ENCODE measurements at places on chromosomes 2 and 18. TPM values are rescaled to one million over a fixed set of nuclear protein-coding genes. Genes with fewer than 3 reads are reported as not detected.

GRCh38 chr2:190841707-190842505 lies 38.7 kb upstream of the GLS start:
- no peak for DNase-seq

The SFTPB gene
- not detected for total RNA-seq

The VAMP5 gene
- 8.9 TPM for total RNA-seq

The LRRTM1 gene
- 0.10 TPM for total RNA-seq

- DNase-seq, result no peak
Observed at GRCh38 chr2:24793761-24794435, 673 bp downstream of the CENPO start.

The VWA3B gene
- not detected for total RNA-seq

DNA sequence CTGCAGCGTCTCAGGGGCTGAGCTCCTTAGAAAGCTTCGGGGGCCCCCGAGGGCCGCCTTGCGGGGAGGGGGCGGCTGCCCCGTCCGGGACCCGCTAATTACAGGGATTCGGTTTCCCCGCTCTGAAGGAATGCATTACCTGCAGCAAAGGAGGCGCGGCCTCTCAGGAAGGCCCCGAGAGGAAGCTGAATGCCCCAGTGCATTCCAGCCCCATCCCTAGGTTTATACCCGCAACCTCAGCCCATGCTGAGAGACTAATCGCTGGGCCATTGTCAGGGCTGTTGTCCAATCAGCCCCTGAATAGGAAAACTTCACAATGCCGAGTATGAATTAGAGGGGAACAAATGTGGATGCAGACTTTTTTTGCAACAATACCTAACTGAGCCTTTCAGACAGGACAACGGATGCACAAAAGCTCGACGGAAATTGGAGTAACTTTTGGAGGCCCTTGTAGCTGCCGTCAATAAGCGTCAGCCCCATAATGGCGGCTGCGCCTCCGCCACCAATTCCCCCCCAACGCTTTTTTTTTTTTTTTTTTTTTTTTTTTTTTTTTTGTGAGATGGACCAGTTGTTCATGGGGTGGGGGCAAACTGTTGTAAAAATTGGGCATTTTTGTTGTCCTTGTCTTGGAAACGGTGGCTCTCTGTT lies 138.6 kb upstream of the SIX3 start:
- no peak for DNase-seq

DNA sequence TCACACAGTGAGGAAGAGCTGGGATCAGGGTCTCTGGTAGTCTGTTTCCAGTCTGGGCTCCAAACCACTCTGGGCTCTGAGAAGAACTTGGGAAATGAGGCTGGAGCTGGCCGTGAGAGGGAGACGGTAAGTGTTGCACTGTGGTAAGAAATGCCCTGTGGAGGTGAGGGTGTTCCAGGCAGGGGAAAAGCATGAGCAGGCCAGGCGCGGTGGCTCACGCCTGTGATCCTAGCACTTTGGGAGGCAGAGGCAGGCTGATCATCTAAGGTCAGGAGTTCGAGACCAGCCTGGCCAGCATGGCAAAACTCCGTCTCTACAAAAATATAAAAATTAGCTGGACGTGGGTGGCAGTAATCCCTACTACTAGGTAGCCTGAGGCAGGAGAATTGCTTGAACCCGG lies 14.3 kb upstream of the DES start:
- DNase-seq, result no peak

DNA sequence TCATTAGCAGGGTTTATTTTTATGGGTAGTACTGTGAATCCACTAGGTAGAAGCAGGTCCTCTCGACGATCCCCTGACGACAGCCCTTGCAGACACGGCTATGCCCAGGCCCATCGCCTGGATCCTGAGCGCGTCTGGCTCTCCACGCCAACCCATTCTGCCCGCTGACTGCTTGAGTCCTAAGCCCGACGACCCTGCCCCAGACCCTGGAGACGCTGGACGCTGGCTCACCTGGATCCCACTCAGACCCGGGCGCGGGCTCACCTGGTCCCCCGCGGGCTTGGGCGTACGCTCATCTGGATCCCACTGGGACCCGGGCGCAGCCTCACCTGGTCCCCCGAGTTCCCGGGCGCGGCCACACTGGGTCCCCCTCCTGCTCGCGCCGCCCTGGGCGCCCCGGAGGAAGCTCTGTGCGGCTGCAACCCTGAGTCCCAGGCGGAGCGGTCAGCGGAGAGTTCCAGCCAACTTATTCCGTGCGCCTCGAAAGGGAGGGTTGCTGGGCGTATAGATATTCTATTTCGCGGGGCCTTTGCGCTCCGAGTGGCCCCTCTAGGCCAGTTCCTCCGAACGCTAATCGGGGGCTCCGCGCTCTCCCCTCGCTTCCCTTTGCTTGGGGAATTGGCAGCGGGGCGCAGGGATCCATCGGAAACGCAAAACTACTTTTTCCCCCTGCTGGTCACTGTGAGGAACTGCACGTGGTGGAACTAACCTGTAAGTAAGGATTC lies 22.4 kb upstream of the RMP24 start:
- peak; percentile 37 for DNase-seq

- no peak for DNase-seq
Observed at GRCh38 chr2:152431370-152432098, 96.6 kb downstream of the FMNL2 start.

DNA sequence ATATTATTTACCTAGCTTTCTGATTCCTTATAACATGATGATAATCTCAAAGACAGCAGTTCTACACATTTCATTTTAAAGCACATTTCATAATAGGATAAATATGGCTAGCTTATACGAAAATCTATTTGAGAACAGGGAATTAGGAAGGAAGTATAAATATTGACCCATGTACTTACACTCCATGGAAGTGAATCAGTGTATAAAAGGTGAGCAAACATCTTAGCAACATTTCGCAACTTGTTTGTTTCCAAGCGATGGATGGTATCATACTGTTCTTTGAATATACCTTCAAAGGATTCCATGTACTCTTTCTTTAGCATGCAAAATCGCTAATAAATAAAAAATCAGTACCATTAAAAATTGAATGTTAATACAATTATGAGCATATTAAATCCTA lies 53.1 kb downstream of the CWC22 start:
- DNase-seq, result no peak

DNA sequence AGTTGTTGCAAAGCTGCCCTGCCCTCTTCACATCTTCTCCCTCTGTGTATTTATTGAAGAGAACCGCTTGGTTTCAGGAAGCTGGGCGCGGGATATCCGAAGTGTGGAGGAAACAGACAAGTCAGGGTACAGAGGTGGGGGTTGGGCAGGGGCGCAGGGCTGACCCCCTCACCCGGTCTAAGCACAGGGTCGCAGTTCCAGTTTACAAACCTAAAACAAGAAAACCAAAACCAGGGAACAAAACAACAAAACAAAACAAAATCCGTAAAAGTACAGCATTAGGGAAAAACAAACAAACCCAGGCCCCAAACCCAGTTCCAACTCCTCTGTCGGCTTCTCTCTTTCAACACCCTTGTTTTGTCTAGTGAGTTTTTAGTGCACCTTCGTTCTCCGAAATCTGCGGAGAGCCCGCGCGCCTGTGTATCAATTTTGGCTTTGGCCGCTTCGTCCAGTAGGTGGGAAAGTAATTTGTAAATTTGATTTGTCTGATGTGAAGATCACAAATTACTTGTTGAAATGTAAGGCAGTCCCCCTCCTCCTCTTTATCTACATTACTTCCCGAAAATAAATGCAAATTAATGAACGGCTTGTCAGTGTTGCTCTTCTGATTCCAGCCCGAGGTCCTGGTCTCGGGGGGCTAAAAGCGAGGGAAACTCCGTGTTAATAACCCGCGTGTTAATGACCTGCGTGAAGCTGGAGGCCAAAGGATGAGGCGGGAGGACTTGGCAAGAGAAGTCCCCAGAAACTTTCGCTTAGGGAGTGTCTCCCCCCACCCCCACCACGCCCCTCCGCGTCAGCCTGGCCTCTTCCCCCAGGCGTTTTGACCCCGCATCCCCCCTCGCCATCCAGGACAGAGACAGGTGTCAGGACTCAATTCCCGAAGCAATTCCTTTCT lies 6.9 kb downstream of the OTX1 start:
- DNase-seq, result peak; percentile 19

DNA sequence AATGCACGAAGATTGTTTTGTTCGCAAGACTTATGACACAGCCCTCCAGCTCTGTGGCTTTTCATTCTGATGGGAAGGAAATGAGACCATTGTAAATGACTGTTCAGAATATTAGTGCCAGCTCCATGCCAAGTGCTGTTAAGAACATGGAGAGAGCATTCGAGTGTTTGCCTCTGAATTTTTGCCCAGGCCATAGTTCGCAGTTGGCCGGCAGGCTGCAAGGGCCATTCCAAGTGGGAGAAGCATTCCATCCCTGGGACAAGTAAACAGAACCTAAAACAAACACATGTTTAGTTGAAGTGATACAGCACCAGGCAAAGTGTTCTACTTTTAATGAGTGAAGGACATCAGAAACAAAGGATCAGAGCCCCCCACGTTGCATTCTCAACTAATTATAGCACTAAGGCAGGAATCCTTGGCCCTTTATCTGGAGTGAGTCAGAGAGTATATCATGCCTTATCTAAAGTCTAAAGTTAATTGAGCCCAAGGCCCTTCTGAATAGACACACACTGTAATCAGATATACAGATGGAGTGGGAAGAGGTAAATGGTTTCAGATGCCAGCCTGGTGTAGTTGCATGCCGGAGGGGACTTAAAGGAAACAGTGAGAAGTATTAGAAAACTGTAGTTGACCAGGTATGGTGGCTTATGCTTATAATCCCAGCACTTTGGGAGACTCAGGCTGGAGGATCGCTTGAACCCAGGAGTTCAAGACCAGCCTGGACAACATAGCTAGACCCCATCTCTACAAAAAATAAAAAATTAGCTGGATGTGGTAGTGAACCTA lies 53.3 kb downstream of the NEDD4L start:
- no peak for DNase-seq

- no peak for DNase-seq
Observed at GRCh38 chr18:13603304-13604019, 122.9 kb downstream of the FAM210A start.

- no peak for DNase-seq
Observed at GRCh38 chr2:118102433-118103082, 14.3 kb downstream of the INSIG2 start.

All from skin of body (tissue), 3 donors.